ENCODE measurements at places on chromosomes 2 and 18. TPM values are rescaled to one million over a fixed set of nuclear protein-coding genes. Genes with fewer than 3 reads are reported as not detected.

Gene NEU4
- 0.42 TPM for polyA plus RNA-seq

Gene DTNB
- polyA plus RNA-seq: 24.1 TPM

Gene CHRND
- 0.07 TPM for polyA plus RNA-seq

Gene SNORC
- polyA plus RNA-seq: 4.0 TPM

Gene FKBP1B
- 9.9 TPM for polyA plus RNA-seq

Gene GAL3ST2
- not detected for polyA plus RNA-seq

Gene SH2D6
- polyA plus RNA-seq: 28.1 TPM

Gene CYP1B1
- 4.5 TPM for polyA plus RNA-seq

Gene RDH14
- polyA plus RNA-seq: 13.6 TPM

Gene NT5DC4
- not detected for polyA plus RNA-seq

Gene PTPRN
- 58.3 TPM for polyA plus RNA-seq

Gene RPIA
- polyA plus RNA-seq: 10.0 TPM

Gene PSTPIP2
- 3.0 TPM for polyA plus RNA-seq
